Kasumi-1 (cell line): ENCODE measurements at places on chromosomes 2 and 18.

DNA sequence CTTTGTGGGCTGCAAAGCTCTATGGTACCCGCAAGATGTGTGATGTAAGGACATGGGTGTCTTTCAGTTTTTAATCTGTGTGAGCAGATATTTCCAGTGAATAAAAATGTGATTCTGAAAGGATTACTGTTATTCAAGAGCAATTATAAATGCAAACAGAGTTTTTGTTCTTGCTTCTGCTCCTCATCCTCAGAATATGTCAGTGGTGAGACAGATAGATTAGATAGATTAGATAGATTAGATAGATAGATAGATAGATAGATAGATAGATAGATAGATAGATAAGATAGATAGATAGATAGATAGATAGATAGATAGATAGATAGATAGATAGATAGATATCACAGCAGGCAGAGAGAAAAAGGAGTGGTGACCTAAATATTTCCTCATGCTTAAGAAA lies 142.6 kb downstream of the RTN4 start:
- no peak for DNase-seq

- no peak for DNase-seq
Measured at GRCh38 chr2:102485147-102485785, 12.2 kb downstream of the SLC9A4 start.

GRCh38 chr18:23077493-23078256 lies 57.6 kb upstream of the CABLES1 start:
- DNase-seq = no peak

GRCh38 chr2:44686561-44686960 lies 254.9 kb upstream of the SIX3 start:
- no peak for DNase-seq

DNA sequence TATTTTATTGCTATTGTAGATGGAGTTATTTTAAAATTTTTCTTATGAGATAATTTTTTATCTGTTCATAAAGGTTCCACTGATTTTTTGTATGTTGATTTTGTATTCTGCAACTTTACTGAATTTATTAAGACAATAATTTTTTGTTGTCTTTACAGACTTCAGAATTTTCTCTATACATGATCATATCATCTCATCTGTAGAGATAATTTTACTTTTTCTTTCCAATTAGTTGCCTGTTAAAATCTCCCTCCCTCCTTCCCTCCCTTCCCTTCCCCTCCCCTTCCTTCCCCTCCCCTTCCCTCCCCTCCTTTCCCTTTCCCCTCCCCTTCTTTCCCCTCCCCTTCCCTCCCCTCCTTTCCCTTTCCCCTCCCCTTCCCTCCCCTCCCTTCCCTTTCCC lies 378.1 kb downstream of the SOCS6 start:
- DNase-seq = no peak

GRCh38 chr18:51911584-51911983 lies 428.4 kb upstream of the DCC start:
- no peak for DNase-seq

GRCh38 chr2:128628206-128628605 lies 309.5 kb upstream of the HS6ST1 start:
- no peak for DNase-seq

GRCh38 chr18:39425172-39425850 lies 1859.7 kb upstream of the CELF4 start:
- DNase-seq = no peak

DNA sequence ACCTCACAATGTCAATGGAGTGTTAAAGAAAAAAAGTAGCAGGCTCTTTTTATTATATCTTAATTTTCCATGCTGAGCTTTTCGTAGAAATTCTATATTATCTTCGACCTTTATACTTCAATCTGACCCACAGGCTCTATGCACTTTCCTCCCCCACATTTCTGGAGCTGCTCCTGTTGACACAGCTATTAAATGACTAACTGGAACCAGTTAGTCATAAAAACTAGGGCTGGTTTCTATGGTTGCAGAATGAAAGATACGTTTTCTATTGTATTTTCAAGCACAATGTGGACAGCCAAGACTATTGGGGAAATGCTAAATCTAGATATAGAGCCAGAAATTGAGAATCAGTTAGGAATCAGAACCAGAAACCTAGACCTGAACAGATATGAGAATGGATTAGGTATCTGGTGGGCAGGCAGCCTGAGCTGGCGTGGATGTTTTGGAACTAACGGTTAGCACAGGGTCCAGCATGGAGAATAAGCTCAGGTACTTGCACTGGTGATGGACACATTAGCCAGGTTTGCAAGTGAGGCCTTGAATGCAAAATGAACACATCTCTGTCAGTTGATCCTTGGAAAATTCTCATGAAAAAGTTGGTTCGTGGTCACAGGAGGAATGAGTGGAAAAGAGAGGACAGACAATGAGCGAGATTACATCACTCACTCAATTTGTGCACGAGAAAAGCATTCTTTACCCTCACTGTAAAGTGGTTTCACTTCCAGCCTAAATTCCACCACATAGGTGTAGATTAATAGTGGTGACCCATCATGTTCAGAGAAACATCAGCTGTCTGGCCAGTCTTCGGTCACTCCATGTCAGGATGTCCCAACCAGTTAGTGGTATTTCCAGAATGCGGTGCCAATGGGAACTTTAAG lies 144.6 kb upstream of the EPHA4 start:
- no peak for DNase-seq

- DNase-seq = no peak
Measured at GRCh38 chr2:56113382-56113975, 70.3 kb upstream of the CCDC85A start.

DNA sequence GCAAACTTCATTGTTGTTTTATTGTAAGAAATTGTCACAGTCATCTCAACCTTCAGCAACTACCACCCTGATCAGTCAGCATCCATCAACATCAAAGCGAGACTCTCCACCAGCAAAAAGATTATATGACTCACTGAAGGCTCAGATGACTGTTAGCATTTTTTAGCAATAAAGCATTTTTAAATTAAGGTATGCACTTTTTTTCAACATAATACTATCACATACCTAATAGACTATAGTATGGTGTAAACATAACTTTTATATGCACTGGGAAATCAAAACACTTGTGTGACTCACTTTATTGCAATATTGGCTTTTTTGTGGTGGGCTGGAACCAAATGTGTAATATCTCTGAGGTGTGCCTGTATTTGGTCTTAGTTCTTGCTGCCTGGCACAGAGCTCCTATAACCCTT lies 15.6 kb downstream of the SCN1A start:
- DNase-seq = no peak

- no peak for DNase-seq
Measured at GRCh38 chr2:136077107-136077506, 40.8 kb downstream of the CXCR4 start.

- DNase-seq = peak; percentile 71
Measured at GRCh38 chr2:17171446-17172049, 346.7 kb downstream of the RAD51AP2 start.

- no peak for DNase-seq
Measured at GRCh38 chr2:228387776-228388175, 206.3 kb upstream of the SPHKAP start.

DNA sequence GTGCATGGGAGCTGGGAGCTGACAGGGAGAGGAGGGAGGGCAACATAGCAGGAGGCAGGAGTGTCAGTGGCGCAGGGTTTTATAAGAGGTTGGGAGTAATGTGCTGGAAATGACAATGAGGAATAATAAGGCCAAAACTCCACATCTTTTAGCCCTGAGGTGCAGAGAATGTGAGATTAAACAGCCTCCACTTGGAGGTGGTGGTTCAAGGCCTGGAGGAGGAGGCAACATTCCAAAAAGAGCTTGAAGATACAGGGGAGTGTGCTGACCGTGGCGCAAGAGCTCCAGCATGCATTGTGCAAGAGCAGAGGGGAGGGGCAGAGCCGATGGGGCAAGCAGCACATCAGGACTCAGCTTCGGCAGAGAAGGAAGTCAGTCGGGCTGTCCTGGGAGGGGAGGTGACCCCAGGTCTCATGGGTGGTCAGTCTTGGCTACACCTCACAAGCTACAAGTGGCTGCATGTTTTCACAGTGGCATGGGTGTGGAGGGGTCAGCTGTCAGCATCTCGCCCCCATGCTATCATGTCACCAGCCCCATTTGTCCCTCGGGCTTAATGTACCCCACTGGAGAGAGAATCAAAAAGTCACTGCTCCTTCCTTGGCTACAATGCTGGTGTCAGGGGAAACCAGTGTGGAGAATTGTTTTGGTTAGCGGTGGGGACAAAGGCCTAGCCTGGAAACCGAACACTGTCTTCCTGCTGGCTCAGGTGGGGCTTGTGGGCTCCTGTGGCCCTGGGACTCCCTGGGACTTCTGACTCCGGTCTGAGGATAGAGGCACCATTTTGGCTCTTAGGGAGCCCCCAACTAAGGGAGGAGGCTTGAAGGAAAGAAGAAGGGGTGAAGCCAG lies 208.0 kb downstream of the ZFP36L2 start:
- peak; percentile 55 for DNase-seq

DNA sequence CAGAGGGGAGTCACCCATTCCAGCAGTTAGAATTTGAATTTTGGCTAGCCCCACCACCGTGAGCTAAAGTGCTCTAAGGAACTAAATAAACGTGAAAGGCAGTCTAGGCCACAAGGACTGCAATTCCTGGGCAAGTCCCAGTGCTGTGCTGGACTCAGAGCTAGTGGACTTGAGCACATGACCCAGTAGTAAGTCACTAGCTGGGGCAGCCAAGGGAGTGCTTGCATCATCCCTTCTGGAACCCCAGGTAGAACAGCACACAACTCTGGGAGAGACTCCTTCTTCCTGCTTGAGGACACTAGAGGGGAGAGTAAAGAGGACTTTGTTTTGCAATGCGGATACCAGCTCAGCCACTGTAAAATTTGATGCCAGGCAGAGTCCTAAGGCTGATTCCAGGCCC lies 672.2 kb downstream of the CPS1 start:
- no peak for DNase-seq

GRCh38 chr2:128289439-128289838 lies 29.2 kb downstream of the HS6ST1 start:
- no peak for DNase-seq

DNA sequence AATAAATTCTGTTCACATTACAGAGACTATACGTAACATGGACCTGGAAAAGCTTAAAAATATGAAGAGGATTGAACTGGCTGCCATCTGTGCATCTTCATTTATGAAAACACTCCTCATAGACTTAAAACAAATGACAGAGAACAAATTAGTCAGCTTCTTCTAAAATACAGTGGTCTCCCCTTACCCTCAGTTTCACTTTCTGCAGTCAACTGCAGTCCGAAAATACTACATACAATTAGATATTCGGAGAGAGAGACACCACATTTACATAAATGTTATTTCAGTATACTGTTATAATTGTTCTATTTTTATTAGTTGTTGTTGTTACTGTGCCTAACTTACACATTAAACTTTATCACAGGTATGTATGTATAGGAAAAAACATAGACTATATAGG lies 6.5 kb downstream of the RNF103 start:
- no peak for DNase-seq

DNA sequence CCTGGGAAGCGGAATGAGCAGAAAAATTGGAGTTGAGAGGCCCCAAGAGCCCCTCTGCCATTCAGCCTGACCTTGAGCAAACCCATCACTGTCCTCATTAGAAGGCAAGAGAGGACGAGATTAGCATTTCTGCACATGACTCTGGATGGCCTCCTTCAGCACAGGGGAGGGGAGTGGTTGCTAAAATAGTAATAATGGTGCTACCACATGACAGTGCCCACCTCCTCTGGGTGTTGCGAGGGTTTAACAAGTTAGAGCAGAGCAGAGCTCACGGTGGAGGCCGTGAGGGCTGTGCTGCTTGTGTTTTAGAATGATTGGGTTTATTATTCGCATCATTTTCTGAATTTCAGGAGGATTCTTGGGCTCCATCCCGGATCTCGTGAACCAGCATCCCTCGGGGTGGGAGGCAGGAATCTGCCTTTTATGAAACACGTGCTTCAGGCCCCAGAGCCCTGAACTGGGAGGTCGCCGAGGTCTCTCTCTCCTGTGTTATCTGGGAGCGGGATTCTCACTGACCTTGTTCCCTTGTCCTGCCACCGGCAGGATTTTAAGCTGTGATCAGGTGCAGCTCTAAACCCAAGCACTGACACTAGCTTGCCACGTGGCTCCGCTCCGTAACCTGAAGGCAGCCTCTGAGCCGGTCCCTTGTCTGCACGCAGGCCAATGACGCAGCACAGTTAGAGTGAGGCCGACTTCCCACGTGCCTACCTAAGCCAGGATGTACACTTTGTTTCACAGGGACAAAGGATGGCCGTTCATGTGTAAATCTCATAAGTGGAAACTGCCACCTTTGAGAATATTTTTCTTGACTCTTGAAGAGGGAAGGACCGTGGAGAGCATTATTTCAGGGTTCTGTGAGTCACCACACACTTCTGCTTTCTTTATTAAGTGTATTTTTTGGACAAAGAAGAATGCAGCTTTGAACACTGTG lies 142.3 kb downstream of the ACOXL start:
- peak; percentile 88 for DNase-seq

DNA sequence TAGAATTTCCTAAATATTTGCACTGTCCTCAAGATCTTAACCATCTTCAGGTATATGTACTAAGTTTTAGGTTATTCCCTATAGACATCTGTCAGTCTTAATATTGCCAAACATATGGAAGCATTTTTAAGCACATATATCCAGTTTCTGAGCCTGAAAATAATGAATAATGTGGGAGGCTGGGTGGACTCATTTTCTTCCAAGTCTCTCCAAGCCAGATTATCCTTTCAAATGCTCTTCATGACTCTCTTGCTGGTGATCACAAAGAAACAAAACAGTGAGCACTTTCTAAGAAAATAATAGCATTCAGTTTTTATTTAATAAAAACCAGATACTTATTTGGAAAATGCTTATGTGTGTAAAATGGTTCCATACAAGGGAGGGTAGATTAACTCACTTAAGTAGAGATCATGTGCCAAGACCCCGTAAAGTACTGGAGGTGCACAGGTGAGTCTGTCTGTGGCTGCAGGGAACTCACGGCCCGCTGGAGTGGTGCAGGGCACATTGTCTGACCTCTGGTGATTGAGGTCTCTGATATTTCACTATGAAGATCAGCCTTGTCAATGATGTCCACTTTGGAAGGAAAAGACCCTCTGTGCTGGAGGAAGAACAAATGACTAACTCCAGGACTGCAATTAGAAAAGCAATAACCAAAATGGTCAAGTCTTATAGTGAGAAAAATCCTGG lies 161.6 kb downstream of the TMEM18 start:
- DNase-seq = no peak

- no peak for DNase-seq
Measured at GRCh38 chr18:69586537-69586936, 185.8 kb downstream of the DOK6 start.

DNA sequence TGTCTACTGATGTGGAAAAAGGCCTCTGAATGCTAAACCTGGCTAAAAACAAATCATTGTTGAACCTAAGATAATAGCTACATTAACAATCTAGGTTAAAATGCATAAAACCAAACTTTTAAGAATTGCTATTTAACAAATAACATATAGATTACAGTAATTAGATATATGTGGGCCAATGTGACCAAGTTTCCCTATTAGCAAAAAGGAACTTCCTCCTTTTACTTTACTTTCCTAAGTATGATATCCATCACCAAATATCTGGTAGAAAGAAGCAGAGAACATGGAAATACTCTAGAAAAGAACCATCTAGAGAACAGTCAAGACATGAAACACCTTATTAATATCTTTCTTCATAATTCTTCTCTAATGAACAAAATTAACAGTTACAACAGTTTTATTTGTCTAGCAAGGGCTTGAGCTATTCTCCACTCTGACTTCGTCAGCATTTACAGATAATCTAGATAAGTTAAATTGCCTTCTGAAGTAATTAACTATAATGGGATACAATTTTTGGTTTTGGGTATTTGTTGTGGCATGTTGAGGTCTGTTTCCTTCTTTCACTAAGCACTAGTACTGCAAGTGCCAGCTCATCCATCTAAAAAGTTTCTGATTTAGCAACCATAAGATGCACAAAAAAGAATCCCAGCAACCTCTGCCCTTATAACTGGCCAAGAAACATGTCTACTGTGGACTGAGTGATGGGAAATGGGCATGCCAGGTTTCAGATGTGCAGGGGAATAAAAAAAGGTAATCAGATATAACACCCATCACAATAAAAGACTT lies 53.3 kb downstream of the MEMO1 start:
- no peak for DNase-seq
